Left ventricle myocardium superior (tissue), 1 donor: ENCODE measurements at places on chromosomes 1 and 21. TPM values are rescaled to one million over a fixed set of nuclear protein-coding genes. Genes with fewer than 3 reads are reported as not detected.
A peak's percentile ranks its signal among the peaks of the same experiment; 100 is the strongest.

PDZK1 gene
- not detected for total RNA-seq

GRCh38 chr1:68442822-68443556, 6.8 kb downstream of the RPE65 start:
- no peak for DNase-seq

GRCh38 chr1:193416226-193417024, 230.0 kb upstream of the B3GALT2 start:
- DNase-seq = no peak

CA6 gene
- total RNA-seq = not detected

GRCh38 chr21:41207401-41208375, 39.7 kb downstream of the BACE2 start:
- DNase-seq = peak; percentile 81

GRCh38 chr1:53485478-53486394, 26.5 kb downstream of the DMRTB1 start:
- peak; percentile 91 for DNase-seq

MX2 gene
- total RNA-seq = 7.1 TPM

DNA sequence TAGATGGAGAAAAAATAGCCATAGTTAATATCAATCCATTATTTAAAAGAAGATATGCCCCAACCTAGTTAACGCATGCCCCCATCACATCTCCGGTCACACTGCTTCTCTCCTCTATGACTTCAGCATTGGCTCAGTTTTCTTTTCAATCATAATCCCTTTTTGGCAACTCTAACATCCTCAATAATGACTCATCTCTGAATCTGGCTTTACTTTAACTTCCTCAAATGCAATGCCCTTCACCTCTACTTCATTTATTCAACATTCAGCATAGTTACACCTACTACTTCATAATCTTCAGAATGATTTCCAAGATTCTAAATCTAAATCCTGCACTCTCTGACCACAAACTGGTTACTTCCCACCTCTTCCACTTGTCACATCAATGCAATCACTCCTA, 417.3 kb downstream of the USH2A start:
- DNase-seq = no peak

DNA sequence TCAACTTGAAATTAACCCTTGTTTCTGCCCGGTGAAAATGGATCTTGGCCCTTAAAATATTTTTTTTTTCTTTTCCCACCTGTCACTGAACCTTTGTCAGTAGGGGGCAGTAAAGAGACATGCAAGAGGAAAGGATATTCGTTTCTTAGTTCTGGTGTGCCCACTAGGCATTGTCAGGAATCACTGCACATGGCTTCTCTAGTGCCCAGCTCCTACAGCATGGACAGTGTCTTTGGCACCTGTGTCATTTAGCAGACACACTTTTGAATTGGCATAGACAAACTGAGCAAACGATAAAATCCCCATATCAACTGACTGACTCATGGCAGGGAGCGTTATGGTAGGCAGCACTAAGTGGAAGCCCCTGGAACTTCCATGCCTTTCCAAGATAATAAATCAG, 1048.1 kb downstream of the BRINP3 start:
- no peak for DNase-seq

GRCh38 chr1:209810783-209811182, 4.8 kb upstream of the IRF6 start:
- no peak for DNase-seq

GRCh38 chr1:34683616-34684015, 71.2 kb upstream of the GJB5 start:
- no peak for DNase-seq

DNA sequence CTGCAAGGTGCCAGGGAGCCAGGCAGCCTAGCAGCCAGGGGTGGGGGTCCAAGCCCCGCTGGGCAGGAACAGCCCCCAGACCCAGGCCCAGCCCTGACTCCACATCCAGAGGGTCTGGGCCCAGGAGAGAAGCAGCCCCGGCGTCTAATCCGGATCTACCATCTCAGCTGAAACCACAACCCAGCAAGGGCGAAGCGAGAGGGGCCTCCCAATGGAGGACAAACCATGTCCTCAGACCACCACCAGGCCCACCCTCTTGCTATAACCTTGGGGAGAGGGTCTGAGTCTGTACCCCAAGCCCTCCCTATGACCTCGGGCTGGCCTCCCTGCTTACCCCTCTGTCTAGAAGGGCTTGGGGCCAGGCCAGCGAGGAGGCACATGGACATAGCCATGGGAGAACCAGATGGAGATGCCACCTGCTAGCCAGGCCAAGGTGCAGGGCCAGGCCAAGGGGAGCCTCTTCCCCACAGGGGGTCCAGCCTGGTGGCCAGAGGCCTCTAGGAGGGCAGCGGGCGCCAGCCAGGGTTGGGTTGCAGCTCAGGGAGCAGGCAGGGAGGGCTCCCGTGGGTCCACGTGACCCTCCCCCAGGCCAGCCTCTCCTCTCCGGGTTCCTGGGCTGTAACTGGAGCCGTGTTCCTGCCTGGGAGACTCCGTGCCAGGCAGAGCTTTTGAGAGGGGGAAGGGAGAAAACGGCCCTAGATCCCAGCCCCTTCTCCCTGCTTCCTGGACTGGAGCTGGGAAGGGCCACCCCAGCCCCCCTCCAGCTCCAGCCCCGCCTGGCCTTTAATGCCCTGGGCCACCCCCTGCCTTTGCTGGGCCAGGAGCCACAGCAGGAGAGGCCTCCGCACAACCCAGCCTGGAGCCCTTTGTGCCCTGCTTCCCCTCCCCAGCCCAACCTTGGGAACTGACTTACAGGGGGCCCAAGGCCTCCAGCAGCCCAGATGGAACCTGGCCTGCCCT, 2.5 kb downstream of the WNT9A start:
- DNase-seq = peak; percentile 66

DNA sequence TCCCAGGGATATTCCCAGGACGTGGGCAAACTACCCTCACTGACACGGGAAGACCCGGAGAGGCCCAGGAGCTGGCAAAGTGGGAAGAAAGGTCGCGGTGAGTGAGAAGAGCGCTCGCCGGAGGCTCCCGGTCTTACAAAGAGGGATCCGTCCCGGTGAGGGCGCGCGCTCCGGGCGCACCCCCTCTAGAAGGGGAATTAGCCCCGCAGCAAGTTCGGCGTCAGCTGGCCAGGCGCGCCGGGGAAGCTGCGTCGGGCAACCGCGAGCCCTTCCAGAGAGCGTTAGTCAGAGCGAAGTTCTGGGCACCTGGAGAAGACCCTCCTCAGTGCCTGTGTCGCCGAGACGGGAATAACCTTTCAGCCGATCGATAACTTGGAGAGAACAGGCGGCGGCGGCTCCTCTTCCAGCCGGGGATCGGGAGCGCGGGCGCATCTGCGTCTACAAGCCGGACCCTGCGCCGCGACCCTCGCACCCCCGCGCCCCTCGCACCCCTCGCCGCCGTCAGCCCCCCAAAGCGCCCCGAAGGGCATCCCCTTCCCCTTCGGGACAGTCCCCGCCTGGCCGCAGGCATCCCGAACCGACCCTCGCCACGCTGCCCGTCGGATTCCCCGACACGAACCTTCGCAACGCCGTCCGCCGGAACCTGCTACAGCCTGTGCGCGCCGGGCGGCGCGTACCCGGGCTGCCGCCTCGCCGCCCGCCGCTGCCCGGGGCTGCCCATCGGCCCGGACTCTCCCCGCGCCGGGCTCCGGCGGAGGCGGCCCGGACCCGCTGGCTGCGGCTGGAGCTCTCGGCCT, 485 bp downstream of the SIPA1L2 start:
- peak; percentile 71 for DNase-seq

DNA sequence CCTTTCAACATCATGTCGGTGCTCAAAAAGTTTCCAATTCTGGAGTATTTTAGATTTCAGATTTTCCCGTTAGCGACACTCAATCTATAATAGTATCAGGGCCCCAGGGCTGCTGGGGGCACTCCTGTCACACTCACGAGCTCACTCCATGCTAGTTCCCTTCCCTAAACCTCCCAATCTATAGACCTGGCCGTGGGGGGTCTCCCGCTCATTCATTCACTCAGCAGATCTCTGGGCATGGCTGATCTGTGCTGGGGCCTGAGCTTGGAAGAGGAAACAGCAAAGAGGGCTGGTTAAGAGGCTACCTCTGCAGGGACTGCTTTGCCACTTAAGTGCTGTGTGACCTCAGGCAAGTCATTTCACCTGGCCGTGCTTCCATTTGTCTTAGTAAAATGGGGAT, 46.8 kb upstream of the LAPTM5 start:
- DNase-seq = peak; percentile 3

GRCh38 chr1:198639671-198640143, 867 bp downstream of the PTPRC start:
- no peak for DNase-seq

DNA sequence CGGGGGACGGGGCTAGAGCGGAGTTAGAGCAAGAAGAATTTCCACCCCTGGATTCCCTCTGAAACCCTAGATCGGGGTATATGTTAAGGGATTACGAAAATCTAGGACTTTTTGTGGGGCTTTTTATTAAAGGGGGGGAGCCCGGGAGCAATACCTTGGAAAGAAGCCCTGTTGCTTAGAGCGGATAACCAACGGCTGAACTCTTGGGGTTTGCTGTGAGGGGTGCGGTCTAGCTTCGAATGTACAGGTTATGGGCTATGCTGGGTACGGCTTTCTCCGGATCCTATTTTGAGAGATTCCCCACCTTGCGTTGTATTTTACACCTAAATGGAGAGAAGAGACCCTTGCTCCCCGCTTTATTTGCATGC, 626 bp downstream of the DYRK3 start:
- DNase-seq = no peak

NPPB gene
- not detected for total RNA-seq

DNA sequence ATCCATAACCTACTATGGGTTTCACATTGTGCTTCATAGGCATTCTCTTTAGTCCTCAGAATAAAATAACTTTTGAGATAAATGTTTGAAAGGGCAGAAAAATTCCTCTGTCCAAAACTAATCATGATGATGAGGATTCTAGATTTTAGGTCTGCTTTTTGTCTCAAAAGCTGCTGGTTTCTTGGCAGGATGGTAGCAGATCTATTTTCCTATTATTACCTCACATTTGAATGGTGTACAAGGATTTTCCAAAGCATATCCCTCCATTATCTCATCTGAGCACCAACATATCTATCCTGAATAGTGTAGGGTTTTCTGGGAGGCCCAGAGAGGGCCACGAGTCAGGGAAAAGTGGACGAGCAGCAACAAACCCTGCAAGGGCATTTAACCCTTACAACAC, 201.9 kb downstream of the PLPP3 start:
- DNase-seq = no peak

DNA sequence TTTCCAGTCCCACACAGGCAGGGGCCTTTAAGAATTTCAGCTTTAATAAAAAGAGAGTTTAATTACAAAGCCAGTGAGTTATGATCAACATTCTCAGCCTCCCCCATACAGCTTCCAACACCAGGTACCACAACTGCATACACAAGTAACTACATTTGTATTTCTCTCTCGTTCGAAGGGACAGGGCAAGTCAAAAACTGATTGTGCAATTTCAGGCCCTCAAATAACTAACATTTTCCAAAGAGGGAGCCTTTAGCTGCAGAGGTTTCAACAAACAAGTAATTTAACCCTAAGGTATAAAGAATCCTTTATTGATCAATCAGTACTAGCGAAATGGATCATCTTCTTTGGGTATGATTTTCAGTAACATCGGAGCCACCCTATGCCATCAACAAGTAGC, 142.4 kb downstream of the ZNF281 start:
- DNase-seq = no peak

PTAFR gene
- total RNA-seq = 2.2 TPM

- peak; percentile 92 for DNase-seq
These were observed at the start of gene IRF2BP2 for GRCh38 chr1:234610061-234610665. IRF2BP2 (minus strand) TSS chr1:234610178; CDS start chr1:234609494, 684 bp downstream.

- DNase-seq = no peak
These were observed 5.9 kb downstream of the ITLN1 start for GRCh38 chr1:160879056-160879455.

DNA sequence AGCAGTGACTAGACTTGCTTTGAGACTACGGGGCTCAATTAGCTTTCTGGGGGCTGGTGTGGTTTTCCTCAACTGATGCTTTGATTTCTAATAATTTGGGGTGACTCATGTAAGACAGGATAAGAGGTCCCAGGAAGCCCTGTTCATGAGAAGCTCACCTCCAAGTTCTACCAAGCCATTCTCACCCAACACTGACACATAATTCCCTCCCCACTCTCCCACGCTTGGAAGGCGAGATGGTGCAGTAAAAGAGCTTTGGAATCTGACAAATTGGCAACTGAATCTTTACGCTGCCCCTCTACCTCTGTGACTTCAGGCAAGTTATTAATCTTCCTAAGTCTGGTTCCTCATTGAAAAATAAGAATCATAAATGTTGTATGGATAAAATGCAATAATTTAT, 299.1 kb upstream of the DUSP10 start:
- DNase-seq = no peak

DNA sequence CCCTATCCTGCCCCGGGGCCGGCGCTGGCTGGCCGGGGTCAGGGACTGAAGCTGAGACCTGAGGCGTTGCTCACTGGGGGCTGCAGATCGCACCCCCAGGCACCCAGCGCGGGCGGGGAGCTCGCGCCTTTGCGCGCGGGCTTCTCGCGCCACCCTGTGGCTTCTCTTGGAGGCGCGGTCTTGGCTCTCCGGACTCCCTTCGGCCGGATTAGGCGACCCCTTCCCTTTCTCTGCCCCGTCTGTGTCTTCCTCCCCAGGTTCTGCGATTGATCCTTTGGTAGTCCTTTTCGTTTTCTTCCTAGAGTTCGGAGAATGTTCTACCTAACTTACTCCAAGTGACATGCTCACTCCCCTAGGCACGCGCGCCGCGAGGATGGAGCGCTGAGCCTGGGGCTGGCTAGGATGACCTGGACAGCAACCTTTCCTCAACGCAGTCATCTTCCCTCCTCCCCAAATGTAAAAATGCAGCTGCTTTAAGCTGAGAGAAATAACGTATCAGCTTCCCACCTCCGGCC, 495 bp upstream of the NTRK1 start:
- DNase-seq = peak; percentile 73

DNA sequence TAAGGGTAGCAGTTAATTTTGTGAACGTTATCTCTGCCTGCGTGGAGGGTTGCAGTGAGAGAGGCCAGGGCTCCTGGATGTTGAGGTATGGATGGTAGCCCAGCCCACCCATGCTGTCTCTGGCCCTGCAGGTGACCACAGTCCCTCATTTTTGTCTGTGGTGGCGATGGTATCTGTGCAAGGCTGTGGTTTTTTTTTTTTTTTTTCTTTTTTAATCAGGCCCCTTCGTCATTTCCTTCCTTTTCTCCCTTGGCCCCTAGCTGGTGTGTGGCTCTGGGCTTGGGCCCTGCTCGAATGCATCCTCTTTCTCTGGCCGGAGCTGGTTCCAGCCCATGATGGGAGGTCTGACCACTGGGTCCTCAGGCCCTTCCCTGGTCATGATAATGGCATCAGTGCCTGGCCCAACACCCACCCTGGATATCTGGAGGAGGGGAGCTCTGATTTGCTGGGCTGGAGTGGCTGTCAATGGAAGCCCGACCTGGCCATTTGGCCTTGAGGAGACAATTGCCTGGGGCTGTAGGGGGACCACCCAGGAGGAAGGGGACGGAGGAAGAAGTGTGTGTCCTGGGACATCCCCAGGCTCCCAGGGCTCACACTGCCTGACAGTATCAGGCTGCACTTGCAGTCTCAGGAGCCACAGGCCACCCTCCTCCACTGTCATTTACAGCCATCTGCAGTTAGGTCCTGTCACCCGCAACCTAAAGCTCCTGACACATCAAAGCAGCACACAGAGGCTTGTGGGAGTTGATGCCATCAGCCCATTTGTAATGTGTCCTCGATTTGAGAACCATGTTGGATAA, 8.1 kb upstream of the RNF187 start:
- no peak for DNase-seq
